ENCODE measurements at places on chromosomes 4 and X.

- DNase-seq = no peak
Observed at GRCh38 chr4:52726826-52727580, 24.2 kb downstream of the ERVMER34-1 start.

GRCh38 chr4:152856960-152857359 is 77.2 kb downstream of the ARFIP1 start:
- no peak for DNase-seq

GRCh38 chr4:94995684-94996394 is 238.1 kb downstream of the BMPR1B start:
- DNase-seq = peak; percentile 72

DNA sequence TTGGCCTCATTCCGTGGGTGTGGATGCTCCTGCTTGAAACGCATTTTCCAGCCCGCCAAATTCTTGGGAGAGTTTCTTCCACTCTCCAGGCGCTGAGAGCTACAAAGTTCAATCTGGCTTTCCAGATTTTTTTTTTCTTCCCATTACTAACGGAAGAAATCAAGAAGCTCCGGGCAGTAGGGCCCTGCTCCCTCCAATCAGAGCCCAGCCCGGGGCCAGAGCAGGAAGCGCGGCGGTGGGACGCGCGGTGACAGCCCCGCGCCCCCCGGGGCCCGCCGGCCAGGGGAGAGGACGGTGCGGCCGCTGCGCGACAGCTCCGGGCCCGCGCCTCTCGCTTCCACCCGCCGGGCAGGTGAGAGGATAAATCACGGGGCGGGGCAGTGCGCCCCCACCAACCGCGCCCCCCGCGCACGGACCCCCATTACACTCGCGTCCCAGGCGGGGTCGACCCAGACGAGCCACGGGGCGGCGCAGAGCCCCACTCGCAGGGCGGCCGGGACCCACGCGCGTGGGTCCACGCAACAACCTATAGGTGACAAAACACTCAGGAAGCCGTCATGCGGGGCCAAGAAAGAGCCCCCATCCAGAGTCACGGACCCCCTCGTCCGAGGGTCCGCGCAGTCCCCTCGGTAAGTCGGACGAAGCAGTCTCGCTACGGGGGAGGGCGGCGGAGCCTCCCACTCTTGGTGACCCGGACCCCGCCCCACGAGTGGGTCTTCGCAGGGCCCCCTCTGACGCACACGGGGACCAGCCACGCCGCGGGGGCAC is 868 bp downstream of the AFAP1 start:
- no peak for DNase-seq

DNA sequence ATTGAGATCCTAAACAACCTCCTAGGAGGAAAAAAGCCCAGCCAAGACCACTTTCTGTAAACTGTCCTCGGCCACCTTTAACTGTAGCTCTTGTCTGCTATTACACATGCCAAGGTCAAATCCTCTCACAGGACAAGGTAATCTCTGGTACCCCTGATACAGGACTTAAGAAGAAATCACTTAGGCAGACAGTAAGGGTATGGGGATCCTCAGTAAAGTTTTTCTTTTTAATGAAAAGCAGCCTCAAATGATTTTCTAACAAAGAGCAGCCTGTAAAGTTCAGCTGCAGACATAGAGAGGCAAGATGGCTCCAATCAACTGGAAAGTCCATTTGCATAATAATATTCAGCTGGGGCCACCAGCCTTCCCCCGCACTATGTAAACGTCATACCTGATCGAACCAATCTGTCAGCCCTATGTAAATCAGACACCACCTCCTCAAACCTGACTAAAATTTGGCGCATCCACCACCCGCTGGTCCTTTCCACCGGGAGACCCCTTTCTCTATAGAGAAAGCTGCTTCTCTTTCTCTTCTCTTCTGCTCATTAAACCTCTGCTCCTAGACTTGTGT is 14.6 kb upstream of the MPP1 start:
- DNase-seq = no peak

DNA sequence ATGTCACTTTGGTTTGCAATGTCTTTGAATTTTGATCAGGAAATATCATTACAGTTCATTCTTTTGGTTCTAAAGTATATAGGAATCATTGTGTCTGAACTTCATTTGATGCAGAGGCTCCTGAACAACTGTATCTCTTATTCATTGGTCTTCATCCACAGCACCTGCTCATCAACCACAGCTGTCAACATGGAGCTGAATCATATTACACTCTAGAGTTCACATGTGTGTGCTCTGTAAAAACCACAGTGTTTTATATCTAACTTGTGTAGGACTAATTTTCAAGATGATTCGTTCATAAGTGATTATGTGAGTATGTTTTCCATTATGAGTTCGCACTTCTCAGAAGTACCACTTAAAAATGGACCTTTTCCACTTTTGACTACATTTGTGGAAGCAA is 643.3 kb upstream of the FAM241A start:
- no peak for DNase-seq

DNA sequence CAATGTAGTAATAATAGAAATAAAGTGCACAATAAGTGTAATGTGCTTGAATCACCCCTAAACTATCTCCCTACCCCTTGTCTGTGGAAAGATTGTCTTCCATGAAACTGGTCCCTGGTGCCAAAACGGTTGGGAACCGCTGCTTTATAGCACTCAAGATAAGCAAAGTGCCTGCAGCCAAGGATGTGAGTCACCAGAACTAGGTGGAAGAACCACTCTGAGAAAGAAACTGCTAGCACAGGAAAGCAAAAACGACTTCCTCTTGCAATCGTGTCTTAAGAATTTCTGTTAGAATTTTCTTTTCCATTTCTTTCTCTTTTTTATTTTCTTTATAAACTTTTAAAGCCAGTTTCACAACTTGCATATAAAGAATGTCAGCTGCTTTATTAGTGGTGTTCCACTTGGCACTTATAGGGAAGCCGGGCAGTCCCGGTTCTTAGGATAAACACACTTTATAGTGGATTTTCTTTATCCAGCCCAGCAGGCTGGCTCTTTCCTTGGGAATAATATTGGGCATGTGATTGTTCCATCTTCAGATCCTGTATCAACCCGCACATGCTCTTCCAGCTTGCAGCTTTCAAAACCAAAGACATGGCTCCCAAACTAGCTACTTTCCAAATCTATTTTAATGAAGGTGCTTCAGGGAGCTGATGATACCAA is 32.3 kb upstream of the CXCL8 start:
- no peak for DNase-seq

DNA sequence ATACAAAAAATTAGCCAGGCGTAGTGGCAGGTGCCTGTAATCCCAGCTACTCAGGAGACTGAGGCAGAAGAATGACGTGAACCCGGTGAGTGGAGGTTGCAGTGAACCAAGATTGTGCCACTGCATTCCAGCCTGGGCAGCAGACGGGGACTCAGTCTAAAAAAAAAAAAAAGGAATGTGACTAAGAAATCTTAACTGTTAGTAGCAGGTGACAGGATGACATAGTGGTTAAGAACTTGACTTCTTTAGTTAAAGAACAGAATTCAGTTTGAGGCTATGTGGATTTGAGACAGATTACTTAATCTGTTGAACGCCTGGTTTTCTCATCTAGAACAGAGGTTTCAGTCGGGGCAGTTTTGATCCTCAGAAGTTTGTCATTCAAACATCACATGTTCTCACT is 3.2 kb downstream of the TRMT44 start:
- no peak for DNase-seq

GRCh38 chr4:73258436-73258685 is 237 bp downstream of the ANKRD17 start:
- no peak for DNase-seq

DNA sequence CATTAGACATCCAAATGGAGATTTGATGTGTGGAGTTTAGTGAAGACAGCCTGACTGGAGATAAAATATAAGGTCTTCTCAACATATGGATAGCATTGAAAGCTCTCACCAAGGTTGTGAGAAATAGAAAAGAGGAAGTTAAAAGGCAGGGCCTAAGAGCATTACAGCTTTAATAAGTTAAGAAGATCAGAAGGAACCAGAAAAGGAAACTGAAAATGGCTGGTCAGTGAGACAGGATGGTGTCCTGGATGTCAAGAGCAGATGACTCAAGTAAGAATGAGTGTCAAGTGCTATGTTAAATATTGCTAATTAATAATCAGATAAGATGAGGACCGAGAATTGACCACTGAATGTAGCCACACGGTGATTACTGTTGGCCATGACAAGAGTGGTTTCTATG is 642.9 kb downstream of the STPG2 start:
- DNase-seq = no peak

- DNase-seq = peak; percentile 69
Observed at GRCh38 chr4:155667222-155667567, 547 bp downstream of the GUCY1A1 start.

DNA sequence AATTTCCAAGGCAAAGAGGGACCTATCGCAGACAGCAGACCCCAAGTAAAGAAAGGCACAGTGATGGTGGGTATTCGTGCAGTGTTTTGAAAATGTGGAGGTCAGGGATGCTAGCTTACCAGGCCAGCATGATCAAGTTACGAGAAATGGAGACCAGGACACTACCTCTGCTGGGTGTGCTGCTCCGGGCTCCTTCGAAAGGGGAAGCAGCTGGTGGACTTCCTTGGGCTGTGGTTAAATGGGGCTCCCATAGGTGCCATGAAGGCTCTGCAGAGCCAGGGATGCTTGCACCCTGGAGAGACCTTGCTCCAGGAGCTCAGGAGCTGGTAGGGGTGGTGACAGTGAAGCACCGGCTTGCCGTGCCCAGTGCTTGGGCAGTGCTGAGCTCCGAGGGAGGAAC is 68.8 kb downstream of the TBL1X start:
- no peak for DNase-seq

DNA sequence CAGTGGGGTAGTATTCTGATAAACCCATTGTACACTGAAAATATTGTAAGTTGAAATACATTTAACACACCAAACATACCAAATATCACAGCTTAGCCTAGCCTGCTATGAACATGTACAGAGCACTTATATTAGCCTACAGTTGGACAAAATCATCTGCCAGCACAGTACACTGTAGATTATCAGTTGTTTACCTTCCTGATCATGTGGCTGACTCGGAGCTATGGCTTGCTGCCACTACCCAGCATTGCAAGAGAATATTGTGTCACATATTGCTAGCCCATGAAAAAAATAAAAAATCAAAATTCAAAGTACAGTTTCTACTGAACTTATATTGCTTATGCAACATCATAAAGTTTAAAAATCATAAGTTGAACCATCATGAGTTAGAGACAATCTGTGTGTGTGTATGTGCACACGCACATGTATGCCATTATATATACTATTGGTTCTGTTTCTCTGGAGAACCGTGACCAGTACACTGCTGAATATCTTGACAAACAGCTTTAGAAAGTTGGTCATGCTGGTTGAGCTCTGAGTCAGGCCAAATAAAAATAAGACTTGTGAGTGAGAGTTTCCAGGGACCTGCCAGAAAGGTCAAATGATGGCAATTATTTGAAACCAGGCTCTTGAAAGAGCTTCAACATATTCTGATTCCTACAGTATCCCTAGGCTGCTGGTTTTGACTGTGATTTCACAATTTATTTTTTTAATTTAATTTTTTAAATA is 238.5 kb downstream of the PRR32 start:
- no peak for DNase-seq

GRCh38 chr4:82801910-82802521 is 3.4 kb upstream of the SCD5 start:
- no peak for DNase-seq

All from right forelimb (tissue), 1 donor.